ENCODE measurements at places on chromosomes 6 and 20.

DNA sequence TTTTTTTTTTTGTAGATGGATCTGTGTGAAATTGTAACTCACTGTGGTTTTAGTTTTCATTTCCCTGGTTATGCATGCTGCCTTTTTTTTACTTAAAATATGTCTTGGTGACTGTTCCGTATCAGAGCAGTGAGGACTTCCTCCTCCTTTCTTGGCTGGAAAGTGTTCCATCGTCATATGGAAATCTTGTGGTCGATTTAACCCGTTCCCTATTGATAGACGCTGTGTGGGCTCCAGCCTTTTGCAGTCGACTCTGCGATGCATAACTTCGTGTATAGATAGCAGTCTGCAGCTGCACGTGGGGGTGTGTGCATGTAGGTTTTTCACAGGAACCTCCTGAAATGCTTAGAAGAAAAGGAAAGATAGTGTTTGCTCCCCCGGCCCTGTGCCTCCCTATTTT is 28.1 kb upstream of the PNPLA1 start:
- no peak for DNase-seq

- DNase-seq: no peak
Observed at GRCh38 chr6:166052837-166053236, 114.8 kb downstream of the TBXT start.

GRCh38 chr6:143707697-143708096 is 29.9 kb downstream of the PHACTR2 start:
- no peak for DNase-seq

DNA sequence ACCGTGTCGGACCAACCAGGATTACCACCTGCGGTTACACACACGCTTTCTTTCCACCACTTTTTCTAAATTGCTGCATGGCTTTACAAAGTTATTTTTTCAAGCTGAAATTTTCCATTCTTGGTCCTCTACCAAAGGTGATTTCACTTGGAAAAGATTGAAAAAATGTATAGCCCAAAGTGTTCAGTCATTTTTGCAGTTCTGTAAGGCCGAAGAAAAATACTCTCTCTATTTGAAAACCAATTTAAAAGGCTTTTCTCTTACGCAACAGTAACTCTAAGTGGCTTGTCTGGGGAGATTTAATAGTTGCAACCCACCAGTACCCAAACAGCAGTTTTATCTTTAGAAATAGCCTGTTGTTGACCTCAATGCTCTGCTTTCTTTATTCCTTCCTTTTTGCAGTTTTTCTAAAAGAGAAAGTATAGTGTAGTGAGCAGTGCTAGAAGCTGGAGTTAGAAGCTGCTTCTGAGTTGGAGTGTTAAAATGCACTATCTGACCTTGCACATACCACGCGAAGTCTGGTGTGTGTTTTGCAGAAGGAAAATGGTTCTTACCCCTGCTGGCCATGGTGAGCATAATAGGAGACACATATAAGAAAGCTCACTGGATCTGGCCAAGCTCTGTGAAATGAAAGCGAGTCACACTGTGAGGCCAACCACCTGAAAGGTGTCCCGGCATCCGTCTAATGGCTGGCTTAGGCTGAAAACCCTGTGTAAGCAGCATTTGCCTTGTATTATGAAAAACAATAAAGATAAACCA is 271.6 kb upstream of the PRND start:
- DNase-seq: no peak

DNA sequence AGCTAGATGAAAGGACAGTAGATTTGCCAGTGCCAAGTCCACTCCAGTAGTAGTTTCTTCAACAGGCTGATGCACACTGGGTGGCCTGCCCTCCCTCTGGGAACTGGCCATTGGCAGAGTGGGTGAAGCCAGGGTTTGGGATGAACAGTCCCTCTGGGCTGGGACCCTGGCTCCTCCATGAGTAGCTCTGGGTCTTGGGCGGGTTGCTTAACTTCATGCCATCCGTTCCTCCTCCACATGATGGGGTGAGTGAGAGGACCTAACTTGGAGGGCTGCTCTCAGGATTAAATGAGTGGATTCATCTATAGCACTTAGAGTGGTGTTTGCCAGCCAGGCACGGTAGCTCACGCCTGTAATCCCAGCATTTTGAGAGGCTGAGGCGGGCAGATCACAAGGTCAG is 47.2 kb downstream of the PLAGL2 start:
- no peak for DNase-seq

DNA sequence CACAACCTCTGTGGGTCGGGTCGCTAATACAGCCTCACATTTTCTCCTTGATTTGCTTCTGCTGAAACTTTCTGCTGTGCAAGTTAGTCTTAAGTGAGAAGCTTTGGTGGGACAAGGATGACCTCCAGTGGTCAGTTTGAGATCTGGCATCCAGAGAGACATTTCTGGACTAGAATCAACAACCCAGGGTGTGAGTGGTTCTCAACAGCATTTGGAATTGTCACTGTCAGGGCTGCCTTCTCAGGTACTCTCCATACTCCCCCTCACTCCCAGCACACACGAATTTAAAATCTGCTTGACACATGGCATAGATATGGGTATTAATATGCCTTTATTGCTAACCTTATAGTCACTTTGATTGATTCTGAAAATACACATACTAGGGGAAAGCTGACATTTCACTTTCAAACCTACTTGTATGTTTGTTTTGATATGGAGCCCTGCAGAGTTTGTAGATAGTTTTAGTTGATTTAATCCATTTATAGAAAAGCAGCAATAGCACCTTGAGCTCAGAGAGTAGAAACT is 13.2 kb downstream of the OTOR start:
- peak; percentile 52 for DNase-seq

DNA sequence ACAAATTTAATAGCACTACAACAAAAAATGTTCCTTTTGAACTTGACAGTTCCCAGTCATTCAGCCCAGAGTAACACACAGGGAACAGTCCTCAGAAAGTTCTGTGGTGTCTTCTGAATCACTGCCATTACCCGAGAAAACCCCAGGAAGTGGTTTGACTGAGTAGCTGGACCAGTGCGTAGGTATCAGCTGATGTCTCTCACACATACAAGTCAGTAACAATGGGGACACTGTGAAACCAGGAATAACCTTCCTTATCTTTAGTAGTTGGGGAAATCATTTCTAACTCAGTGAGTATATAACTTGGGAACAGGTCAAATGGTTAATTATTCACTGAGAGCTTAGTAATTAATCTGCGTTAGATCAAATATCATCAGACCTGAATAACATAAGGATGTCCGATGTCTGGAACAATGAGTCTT is 73.1 kb downstream of the HIVEP2 start:
- peak; percentile 86 for DNase-seq

- DNase-seq: no peak
Observed at GRCh38 chr6:151242420-151242861, 2.7 kb downstream of the AKAP12 start.

- DNase-seq: no peak
Observed at GRCh38 chr20:50533061-50533460, 22.9 kb downstream of the PTPN1 start.

DNA sequence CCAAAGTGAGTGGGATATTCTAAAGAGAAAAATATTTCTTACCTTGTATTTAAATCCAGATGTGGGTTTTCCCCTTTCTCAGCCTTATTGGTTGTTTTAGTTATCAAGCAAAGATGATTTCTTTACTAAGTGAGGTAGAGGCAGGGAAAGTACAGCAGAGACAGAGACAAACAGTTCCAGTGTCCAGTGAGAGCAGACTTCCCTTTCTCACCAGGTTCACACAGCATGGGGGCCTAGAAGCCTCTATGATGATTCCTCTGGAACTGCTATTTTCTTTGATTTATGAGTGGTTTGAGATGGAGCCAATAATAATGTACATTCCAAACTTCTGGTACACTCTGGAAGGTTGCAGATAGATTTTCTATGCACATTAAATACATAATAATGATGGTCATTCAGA is 234.0 kb upstream of the MARCKS start:
- no peak for DNase-seq

DNA sequence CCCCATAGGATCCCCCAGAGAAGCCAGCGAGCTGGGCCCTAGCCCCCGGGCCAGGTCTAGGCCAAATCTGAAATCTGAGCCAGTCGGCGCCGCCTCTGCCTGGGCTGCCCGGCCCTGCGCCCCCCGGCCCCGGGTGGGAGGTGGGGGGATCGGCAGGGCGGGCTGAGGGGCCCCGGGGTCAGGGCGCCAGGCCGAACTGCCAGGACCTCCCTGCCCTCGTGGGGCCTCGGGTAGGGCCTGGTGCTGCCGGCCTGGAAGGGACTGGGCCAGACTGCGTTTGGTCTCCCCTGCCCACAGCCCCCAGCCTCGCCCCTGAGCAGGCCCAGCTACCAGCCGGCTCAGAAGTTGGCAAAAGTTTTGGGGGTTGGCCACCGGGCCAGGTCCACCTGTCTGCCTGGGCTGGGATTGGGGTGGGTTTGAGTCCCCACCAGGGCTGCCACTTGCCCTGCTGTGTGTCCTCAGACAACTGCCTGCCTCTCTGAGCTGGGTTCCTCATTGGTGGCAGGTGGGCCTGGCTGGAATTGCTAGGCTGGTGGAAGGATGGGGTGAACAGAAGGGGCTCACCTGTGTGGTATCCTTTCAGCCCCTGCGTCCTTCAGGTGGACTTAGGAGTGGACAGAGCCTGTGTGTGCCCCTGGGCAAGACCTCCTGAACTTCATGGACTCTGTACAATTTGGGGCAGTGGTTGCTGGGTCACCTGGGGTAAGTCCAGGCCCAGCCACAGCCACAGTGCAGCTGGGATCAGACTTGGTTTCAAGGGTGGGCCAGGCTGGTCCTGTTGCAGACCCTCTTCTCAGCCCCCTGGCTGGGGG is 801 bp downstream of the SRC start:
- no peak for DNase-seq

DNA sequence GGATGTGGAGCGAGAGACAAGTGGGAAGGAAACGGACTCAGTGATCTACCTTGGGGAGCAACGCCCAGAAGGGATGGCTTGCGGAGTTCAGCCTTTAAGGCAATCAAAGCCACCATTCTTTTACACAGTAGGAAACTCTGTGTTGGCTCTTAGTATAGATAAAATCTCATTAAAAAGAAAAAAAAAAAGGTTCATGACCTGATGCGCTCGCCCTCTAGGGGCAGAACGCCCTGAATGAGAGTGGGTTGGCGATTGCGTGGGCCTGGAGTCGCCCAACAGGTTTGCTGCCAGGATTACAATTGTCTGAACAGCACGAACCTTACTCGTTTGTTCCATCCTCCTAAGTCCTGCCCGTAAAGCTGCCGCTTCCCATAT is 1.2 kb downstream of the TPD52L1 start:
- peak; percentile 14 for DNase-seq
